ENCODE measurements at places on chromosomes 6 and 20.
A peak's percentile ranks its signal among the peaks of the same experiment; 100 is the strongest.

DNA sequence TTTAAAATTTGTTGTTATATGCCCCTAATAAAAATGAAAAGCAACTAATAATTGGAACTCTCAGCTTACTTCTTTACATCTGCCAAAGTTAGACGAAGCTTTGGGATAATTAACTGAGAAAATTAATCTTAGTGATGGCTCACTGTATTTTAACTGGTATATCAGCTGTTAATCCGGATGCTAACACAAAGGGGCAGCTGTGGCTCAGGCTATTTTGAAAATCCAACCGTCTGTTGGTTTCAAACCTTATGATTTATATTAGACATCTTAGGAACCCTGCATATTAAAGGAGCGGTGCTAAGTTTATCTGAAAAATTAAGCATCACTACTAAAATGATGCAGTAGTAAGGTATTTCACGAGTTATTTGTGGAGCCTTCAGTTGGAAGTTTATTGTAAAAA, 96.6 kb downstream of the AKAP7 start:
- DNase-seq: no peak

DNA sequence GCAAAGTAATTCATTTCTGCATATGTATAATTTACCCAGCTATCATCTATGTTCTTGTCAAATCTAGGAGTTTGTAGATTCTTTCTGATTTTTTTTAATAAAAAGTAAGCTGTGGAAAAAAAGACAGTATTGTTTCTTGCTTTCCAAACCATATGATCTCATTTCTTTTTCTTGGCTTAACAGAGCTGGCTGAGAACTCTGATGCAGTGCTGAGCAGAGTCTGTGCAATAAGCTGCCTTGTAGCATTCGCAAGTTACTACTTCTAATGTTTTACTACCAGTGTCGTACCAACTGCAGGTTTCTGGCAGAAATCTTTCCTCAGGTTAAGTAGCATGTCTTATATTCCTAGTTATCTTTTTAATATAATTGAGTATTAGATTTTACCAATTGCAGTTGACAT, 15.6 kb downstream of the RRBP1 start:
- no peak for DNase-seq

GRCh38 chr20:41340327-41341055, at the start of gene LPIN3:
LPIN3 (plus strand) TSS chr20:41340821; CDS start chr20:41345804, 4,983 bp downstream.
- peak; percentile 96 for DNase-seq

DNA sequence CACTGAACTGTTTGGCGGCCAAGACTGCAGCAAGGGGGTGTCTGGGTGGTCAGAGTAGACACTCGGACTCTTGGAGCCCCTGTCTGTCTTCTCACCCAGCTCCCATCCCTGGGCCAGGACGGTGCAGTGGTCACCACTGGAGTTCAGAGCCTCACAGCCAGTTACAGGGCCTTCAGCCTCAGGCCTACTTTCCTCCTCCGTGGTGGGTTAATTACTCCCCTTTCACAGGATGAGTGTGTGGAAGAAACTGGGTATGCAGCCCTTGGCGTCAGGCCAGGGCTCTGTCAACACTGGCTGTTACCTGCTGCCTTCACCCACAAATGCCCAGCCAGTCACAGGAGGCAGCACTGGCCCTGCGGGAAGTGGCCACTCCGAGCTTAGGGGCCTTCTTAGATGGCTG, 1.8 kb upstream of the YTHDF1 start:
- DNase-seq: no peak

DNA sequence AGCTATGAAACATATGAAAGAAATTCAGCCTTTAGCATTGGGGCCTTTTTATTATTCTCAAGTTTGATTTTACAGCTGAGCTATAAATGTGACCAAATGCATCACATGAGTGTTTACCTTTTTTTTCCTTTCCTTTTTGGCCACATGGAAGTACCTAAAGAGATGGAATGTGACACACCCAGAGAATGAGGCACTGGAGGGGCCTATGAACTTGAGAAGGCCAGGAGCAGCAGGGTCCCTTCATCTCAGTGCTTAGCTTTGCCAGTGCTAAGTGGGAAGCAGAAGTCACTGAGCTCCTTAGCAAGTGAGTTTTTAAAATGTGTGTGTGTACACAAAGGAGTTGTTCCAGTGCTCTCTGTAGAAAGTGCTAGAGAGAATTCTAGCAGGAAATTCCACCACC, 44.7 kb downstream of the RREB1 start:
- no peak for DNase-seq

GRCh38 chr6:134468633-134469032, 150.7 kb upstream of the SGK1 start:
- DNase-seq: no peak

DNA sequence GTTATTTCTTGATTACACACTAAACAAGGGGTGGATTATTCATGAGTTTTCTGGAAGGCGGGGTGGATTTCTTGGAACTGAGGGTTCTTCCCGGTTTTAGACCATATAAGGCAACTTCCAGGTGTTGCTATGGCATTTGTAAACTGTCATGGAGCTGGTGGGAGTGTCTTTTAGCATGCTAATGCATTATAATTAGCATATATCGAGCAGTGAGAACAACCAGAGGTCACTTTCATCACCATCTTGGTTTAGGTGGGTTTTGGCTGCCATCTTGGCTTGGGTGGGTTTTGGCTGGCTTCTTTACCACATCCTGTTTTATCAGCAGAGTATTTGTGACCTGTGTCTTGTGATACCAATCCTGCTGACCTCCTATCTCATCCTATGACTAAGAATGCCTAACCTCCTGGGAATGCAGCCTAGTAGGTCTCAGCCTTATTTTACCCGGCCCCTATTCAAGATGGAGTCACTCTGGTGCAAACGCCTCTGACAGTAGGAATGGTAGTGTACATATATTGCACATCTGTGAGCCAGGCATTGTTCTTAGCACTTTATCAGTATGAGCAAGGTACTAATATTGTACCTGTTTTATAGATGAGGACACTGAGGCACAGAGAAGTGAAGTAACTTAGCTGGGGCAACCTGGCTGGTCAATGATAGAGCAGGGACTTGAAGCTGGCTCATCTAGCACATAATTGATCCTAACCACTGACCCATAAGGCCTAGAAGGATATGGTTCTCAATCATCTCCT, 203.7 kb downstream of the NFATC2 start:
- no peak for DNase-seq

DNA sequence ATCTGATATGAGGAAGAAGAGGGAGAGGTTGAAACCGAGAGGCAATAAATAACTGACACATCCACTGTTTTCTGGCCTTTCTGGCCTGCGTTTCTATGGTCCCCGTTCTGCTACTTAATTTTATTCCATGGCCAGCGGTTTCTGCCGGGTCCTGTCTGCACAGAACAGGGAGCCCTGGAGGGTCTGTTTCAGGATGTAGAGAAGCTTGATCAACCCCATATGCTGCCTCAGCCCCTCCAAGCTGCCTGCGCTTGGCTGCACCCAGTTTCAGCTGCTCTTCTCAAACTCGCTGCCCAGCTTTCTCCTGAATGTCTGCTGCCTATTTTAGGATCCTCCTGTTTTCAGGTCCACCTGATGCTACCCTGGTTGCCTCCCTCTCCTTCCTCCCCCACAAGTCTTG, 18.5 kb upstream of the PACSIN1 start:
- DNase-seq: no peak

GRCh38 chr20:8457978-8458377, 325.9 kb downstream of the PLCB1 start:
- no peak for DNase-seq

DNA sequence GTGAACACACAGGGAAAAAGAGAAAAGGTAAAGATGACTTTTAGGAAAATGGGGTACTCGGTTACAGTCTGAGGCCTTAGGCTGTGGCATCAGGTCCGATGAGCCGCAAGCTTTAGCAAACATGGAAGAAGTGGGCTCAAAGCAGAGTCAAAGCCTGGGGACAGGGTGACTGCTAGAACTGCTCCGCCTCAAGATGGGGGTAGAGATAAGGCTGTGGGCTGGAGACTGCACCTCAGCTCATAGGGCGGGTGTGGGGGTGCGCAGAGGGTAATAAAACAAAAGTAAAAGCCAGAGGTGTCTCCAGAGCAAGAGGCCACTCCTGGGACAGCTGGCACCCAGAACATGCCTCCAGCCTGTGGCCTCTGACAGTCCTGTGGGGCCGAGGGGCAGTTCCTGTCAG, 21.3 kb upstream of the SYNDIG1 start:
- peak; percentile 35 for DNase-seq

- no peak for DNase-seq
Observed at GRCh38 chr20:48196001-48196400, 410.7 kb upstream of the SULF2 start.

DNA sequence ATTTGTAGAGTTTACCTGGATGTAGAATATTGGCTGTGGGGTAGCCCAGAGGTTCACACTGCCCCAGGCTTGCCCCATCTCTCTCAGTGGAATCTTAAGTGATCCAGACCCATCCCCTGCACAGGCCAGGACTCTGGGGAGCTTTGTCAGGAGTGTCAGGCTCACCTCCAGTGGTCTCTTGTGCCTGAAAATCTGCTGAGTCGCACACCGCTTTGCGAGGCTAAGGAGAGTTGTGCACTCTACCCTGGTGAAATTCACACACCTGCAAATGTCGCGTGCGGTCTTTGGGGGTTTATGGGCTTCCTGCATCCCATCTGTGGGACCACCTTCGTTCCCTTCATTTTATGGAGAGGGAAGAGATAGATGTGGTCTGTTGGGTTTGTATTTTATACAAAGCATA, 63.6 kb upstream of the KIF25 start:
- DNase-seq: no peak

DNA sequence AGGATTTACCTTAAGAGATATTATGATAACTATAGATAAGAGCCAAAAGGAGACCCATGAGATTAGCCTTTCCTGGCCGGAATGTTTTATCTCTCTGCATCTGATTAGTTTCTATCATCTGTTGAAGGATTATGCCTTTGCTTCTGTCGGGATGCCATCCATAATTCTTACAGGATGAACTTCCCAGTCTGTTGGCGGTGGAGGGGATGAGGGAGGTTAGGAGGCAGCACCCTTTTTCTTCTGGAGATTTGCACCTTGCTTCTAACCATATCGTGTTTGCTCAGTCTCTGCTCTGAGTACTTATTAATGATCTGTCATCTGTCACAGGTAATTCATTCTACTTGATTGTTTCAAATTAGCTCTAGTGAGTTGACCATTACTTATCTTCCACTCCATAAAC, 292.1 kb downstream of the KHDC1L start:
- DNase-seq: no peak

GRCh38 chr6:108581932-108582475, 21.3 kb downstream of the FOXO3 start:
- no peak for DNase-seq

- no peak for DNase-seq
Observed at GRCh38 chr20:37201827-37202162, 22.4 kb upstream of the MROH8 start.

DNA sequence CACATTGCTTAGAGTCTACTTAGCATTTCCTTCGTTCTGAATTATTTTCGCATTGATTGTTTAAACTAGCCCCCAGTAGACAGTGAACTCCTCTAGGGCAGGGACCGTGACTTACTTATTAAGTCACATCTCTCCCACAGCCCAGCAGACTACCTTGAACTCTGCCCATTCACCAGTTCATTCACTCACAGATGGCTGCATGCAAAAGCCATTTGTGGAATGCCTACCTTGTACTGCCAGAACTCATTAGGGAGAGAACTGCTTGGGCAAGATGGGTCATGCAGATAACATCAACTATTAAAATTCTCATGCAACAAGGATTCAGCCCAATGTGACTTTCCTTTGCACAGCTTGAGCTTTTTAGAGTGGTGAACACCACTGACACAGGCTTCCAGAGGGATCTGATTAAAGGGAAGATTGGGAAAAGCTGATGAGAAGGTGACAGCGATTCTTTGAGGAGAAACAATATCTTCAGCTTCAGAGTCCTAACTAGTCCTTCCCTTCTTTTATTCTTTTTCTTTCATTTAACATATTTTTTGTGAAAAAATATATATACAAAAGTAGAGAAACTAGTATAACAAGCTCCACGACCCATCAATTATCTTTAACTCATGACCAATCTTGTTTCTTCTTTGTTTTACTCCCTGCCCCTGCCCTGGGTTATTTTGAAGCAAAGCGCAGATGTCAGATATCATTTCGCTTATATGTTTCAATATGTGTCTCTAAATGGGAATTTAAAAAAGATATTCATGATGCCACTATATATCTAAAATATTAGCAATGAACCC, 273.9 kb downstream of the CDC5L start:
- DNase-seq: no peak

- DNase-seq: no peak
Observed at GRCh38 chr6:86407128-86407527, 530.2 kb upstream of the HTR1E start.

DNA sequence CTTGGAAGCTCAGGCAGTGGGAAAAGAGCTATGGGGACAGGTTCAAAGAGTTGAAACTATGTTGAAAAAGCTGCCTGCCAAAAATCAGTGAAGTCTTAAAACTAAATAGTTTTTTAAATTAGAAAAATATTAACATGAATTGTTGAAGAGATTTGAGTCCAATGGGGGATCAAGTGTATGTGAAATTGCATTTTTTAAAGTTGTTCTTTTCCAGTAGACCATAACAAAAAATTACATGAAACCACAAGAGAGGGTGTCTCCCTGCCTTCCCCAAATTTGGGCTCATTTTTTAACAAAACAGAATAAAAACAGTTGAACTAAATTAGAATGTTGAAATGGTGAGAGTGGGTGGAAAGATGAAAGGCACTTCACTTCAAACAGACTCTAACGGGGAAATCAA, 31.5 kb upstream of the COL10A1 start:
- DNase-seq: no peak
